ENCODE measurements at places on chromosomes 16 and 17. TPM values are rescaled to one million over a fixed set of nuclear protein-coding genes. Genes with fewer than 3 reads are reported as not detected.

CMTM2 gene
- not detected for total RNA-seq

CCL1 gene
- not detected for total RNA-seq

CCDC144A gene
- 0.95 TPM for total RNA-seq

ODAD4 gene
- 1.6 TPM for total RNA-seq

TBX2 gene
- total RNA-seq, result 4.6 TPM

ARL5C gene
- not detected for total RNA-seq

GALNS gene
- 33.6 TPM for total RNA-seq

SDR42E1 gene
- total RNA-seq, result 1.6 TPM

EFCAB5 gene
- total RNA-seq, result 0.37 TPM

CIBAR2 gene
- total RNA-seq, result not detected

OTOP2 gene
- 0.09 TPM for total RNA-seq

WNK4 gene
- total RNA-seq, result 1.1 TPM

APOBR gene
- 0.08 TPM for total RNA-seq

CCL5 gene
- 0.80 TPM for total RNA-seq

SEPTIN12 gene
- not detected for total RNA-seq

CRHR1 gene
- 0.07 TPM for total RNA-seq

ABI3 gene
- not detected for total RNA-seq

WSCD1 gene
- 3.6 TPM for total RNA-seq

PHKG2 gene
- 26.2 TPM for total RNA-seq

CLEC3A gene
- not detected for total RNA-seq

ABCA9 gene
- total RNA-seq, result not detected

PRAC1 gene
- total RNA-seq, result not detected

CD300H gene
- total RNA-seq, result 0.17 TPM

TM4SF5 gene
- 0.77 TPM for total RNA-seq

AOC2 gene
- total RNA-seq, result 2.3 TPM

ZNF286A gene
- total RNA-seq, result 30.9 TPM

TMEM238L gene
- not detected for total RNA-seq

LCAT gene
- total RNA-seq, result 11.0 TPM
